ENCODE measurements at places on chromosomes 13 and 19.
A peak's percentile ranks its signal among the peaks of the same experiment; 100 is the strongest.

DNA sequence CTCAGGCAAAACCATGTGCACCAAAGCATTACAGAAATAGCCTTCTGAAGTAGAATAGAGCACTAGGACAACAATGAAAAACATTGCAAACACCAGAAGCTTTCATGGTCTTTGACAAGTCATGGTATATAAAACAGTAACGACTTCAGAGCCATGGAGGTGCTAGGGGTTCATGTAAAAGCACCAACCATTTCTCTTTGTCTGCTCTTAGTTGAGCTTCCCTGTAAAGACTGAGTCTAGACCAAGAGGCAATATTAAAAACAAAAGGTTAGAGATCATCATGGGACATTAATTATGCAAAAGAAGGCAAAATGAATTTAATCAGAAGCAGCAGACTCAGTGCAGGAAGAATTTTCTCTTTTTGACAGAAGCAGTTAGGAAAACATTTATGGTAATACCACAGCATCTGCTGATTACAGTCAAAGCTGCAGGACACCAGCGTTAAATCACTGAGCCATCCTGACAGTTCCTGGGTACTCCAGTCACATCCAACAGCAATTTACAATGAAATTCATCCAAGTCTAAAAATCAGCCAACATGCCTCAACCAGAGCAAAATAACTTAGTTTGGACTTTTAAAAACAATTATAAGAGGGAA, 476.8 kb downstream of the DIAPH3 start:
- no peaks in the 10 kb centered on the region for H3K4me1 ChIP-seq
- no peak for DNase-seq
- no peaks in the 10 kb centered on the region for H3K27me3 ChIP-seq
- H3K4me3 ChIP-seq = no peak overlapping the region
- no peak overlapping the region for H3K27ac ChIP-seq

DNA sequence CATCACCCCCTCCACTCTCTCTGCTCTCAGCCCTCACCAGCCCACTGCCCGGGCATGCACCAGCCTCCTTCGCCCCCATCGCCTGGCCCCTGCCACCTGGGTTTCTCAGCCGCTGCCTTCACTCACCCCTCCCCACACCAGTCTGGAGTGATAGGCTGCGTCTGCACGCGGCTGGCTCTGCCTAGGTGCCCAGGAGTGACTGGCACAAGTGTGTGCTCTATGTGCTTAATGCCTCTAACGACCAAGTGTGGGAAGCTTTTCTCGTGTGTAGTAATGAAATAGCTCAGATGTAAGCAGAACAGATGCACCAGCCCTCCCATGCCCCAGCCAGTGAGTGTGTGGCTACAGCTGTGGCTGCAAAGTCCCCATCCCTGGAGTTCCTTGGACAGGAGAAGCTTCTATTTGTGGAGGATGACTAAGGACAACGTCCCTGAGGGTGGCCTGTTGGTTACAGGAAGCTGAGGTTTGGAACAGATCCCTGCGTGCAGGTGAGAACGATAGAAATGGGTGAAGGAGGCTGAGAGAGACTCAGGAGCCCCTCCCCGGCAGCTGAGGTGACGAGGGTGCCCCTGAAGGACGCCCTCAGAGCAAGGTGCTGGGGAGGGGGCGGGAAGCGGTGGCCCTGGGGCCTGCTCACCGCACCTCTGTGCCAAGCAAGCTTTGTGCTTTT, 35.6 kb downstream of the ATP11A start:
- H3K27me3 ChIP-seq = no peaks in the 10 kb centered on the region
- peak overlapping the region; percentile 51 for H3K4me3 ChIP-seq
- H3K36me3 ChIP-seq = peaks cover 21% of the 10 kb centered on the region
- H3K4me1 ChIP-seq = peaks cover 21% of the 10 kb centered on the region
- DNase-seq = no peak

- peaks cover 39% of the 10 kb centered on the region for H3K36me3 ChIP-seq
- no peak overlapping the region for H3K4me3 ChIP-seq
- no peaks in the 10 kb centered on the region for H3K27me3 ChIP-seq
- H3K27ac ChIP-seq = no peak overlapping the region
- peaks cover 5% of the 10 kb centered on the region for H3K4me1 ChIP-seq
Observed at GRCh38 chr19:42290523-42291434, 11.2 kb upstream of the PRR19 start.

GRCh38 chr19:13163609-13164342, 13.6 kb downstream of the IER2 start:
- H3K4me1 ChIP-seq = peaks cover 54% of the 10 kb centered on the region
- H3K27me3 ChIP-seq = no peaks in the 10 kb centered on the region
- DNase-seq = peak; percentile 10

- no peak overlapping the region for H3K4me3 ChIP-seq
- no peaks in the 10 kb centered on the region for H3K36me3 ChIP-seq
- no peak overlapping the region for H3K27ac ChIP-seq
- peaks cover 18% of the 10 kb centered on the region for H3K27me3 ChIP-seq
Observed at GRCh38 chr13:43939086-43939485, 59.4 kb downstream of the LACC1 start.

GRCh38 chr19:33740811-33741396, 55.8 kb upstream of the KCTD15 start:
- no peaks in the 10 kb centered on the region for H3K36me3 ChIP-seq
- H3K4me1 ChIP-seq = no peaks in the 10 kb centered on the region
- H3K27me3 ChIP-seq = peaks cover 67% of the 10 kb centered on the region
- no peak overlapping the region for H3K4me3 ChIP-seq
- peak; percentile 1 for DNase-seq

GRCh38 chr19:42191855-42192254, 25.6 kb downstream of the DEDD2 start:
- DNase-seq = no peak
- peak overlapping the region; percentile 75 for H3K27ac ChIP-seq
- H3K27me3 ChIP-seq = no peaks in the 10 kb centered on the region
- peak overlapping the region; percentile 28 for H3K4me3 ChIP-seq

DNA sequence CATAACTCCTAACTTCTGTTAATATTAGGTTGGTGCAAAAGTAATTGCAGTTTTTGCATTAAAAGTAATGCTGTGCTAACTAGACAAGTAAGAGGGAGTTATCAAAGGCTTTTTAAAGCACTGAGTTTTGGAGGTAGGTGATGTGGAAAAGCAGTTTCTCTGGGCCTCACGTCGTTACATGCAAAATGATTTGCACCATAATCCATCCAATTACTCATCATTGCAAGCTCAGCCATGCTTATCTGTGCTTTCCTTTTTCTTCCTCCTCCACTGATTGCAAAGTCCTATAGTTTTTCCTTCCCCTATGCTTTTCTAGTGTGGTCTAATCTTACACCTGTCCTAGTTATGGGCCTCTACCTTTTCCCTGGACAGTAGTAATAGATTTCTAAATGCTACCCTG, 35.4 kb upstream of the INTS6 start:
- no peak overlapping the region for H3K27ac ChIP-seq
- no peaks in the 10 kb centered on the region for H3K4me1 ChIP-seq
- H3K27me3 ChIP-seq = no peaks in the 10 kb centered on the region
